ENCODE measurements at places on chromosomes 1 and 21.

GRCh38 chr1:37479255-37480124, 5.1 kb downstream of the ZC3H12A start:
- H3K27me3 ChIP-seq = no peaks in the 10 kb centered on the region
- H3K4me3 ChIP-seq = peak overlapping the region; percentile 22
- peak overlapping the region; percentile 94 for H3K27ac ChIP-seq
- H3K36me3 ChIP-seq = peaks cover 69% of the 10 kb centered on the region

- no peak overlapping the region for H3K4me3 ChIP-seq
- no peaks in the 10 kb centered on the region for H3K36me3 ChIP-seq
- H3K27me3 ChIP-seq = no peaks in the 10 kb centered on the region
- no peak for DNase-seq
Measured at GRCh38 chr1:111422546-111423391, 4.8 kb downstream of the OVGP1 start.

DNA sequence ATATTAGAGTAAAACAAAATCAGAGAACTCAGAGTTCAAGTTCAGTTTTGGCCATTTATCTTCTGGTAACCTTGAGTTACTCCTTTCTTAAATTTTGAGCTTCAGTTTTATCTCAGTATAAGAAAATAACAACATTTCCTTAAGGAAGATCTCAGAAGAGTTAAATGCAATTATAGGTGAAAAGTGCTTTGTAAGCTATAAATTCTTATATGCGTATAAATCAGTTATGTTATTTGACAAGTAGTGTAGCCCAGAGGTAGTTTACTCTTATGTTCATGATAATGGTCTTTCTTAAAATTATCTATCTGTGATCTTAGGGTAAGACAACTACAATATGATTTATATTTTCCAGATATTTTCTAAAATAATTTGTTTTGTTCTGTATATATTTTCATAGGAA, 89.8 kb downstream of the LHX9 start:
- H3K4me3 ChIP-seq = no peak overlapping the region
- DNase-seq = no peak

DNA sequence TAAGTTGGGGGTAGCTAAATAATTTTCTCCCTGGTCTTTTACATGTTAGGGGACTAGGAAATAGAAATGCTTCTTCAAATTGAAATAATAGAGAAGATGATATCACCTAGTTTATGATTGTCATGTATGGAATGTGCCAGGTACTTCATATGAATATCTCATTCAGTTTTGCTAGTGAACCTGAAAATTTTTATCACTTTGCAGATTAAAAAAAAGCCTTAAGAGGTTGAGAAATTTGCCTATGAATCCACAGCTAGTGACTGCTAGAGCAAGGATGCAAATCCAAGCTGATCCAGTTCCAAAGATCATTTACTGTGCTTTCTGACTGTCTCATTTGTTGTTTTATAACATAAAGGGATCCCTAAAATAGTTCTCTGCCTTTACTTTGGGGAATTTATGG, 24.7 kb downstream of the RNF2 start:
- H3K27ac ChIP-seq = no peak overlapping the region
- no peaks in the 10 kb centered on the region for H3K36me3 ChIP-seq
- no peak for DNase-seq
- H3K27me3 ChIP-seq = no peaks in the 10 kb centered on the region

DNA sequence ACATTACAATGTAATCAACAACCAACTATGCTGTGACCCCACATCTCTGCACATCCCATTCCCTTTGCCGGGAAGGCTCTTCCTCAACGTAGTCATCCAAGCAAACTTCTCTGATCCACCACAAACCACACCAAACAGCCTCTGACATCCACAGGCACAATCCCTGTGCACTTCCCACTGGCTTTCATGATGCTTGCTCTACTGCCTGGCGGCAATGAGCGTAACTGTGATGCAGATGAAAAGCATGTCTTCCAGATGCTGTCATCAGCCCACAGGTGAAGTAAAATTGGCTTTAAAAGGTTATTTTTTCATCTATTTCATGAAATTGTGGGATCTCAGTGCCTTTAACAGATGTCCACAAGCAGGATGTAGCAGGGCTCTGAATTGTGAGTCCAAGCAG, 635.2 kb downstream of the SMYD3 start:
- H3K27me3 ChIP-seq = no peaks in the 10 kb centered on the region
- DNase-seq = no peak
- peaks cover 20% of the 10 kb centered on the region for H3K4me1 ChIP-seq
- H3K4me3 ChIP-seq = no peak overlapping the region
